NCI-H446 (cell line): ENCODE measurements at places on chromosomes 5 and 9.

- no peak for DNase-seq
Measured at GRCh38 chr5:178114325-178115135, 1.2 kb downstream of the N4BP3 start.

- no peak for DNase-seq
Measured at GRCh38 chr5:1421521-1422341, 23.5 kb downstream of the SLC6A3 start.

DNA sequence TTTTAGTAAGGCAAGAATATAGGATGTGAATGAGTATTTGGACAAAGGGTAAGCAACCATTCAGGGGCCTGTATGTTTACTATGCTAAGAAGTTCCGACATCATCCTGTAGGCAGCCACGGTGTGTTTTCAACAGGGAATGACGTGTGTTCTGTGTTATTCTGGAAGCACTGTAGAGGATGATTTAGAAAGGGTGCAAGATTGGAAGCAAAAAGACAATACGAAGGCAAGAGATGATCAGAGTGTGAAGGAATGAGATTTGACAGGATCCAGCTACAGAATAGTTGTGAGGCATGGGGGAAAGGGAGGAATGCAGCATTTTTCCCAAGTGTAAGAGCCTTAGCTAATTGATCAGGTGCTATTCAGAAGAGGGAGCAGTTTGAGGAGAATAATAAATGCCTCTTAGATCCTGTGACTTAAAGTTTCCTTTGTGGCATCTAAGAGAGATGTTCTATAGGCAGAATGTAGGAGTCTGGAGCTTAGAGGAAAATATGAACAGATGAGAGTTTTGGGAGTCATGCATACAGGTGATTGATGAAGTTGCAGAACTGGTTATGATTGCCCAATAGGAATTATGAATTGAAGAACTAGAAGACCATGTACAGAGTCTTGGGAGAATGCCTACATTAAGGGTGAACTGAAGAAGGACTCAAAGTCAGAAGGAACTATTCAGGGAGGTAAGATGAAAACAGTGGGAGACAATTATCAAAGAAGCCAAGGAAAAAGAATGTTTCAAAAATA, 2.5 kb downstream of the SMC5 start:
- DNase-seq, result no peak

- DNase-seq, result no peak
Measured at GRCh38 chr5:135851915-135852845, 17.7 kb downstream of the SLC25A48 start.

DNA sequence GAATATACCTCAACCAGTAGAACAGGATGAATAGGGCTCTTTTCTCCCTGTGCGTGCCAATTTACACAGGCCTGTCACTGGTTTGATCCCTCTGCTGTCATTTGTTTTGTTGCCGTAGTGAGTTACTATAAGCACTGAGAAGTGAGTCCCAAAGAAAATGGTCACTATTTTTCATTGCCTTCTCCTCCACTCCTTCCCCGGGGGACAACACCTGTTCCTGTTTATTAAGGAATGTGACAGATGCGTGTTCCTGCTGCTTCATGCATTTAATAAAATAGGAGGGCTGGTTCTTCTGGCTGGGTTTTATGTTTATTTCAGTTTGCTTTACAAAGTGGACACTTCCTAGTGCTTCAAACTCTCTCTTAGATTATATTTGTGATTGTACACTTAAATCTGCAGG, 6.4 kb downstream of the THBS4 start:
- DNase-seq, result no peak
